Keratinocyte (primary cell): ENCODE measurements at places on chromosomes 16 and 17.

DNA sequence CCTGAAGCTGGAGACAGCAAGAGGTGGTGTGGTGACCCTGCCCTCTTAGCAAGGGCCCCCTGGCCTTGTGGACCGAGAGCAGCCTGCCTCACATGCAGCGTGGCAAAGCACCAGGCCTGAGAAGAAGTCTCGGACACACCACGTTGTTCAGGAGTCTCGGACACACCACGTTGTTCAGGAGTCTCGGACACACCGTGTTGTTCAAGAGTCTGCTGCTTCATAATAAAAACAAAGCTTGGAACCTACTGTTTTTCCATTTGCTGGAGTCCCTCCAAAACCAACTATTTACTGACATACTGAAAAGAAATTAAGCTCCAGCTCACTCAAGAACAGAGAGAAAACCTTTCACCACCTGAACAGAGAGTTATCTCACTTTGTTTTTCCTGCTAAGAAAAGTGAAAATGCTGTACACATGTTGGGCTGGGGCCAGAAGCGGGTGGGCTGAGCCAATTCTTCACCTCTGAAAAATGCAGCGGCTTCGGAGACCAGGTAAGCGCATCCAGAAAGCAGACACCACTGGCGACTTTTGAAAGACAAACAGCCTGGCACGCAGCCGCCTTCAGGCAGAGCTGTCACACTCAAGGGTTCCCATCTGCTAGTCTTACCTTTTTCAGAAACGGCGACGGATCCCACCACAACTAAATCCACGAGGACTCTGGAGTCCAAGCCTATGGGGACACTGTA, 8.9 kb downstream of the MTHFSD start:
- no peaks in the 10 kb centered on the region for H3K27me3 ChIP-seq
- H3K4me1 ChIP-seq: no peaks in the 10 kb centered on the region
- H3K36me3 ChIP-seq: peaks cover 34% of the 10 kb centered on the region

GRCh38 chr16:53099318-53100130, 44.7 kb downstream of the CHD9 start:
- H3K4me1 ChIP-seq: peaks cover 23% of the 10 kb centered on the region
- DNase-seq: peak; percentile 90
- no peaks in the 10 kb centered on the region for H3K27me3 ChIP-seq

DNA sequence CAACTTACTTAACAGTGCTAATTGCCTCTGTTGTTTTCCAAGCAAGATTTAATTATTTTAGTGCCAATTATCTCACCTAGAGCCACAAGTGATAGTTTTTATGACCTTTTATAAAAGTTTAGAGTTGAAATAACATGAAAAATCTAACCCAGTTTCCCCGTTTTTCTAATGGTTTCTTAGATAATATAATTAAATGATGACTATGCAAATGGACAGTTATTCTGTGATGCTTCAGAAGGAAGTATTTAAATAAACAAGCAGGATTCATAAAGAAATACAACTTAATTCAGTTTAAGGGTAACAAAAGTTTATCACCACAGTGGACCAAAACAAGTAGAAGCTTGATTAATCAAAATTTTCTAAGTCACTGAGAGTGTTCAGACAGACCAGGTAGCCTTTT, 721.2 kb upstream of the SOX9 start:
- no peaks in the 10 kb centered on the region for H3K27me3 ChIP-seq
- no peak overlapping the region for H3K4me3 ChIP-seq
- H3K4me1 ChIP-seq: peaks cover 25% of the 10 kb centered on the region
- H3K27ac ChIP-seq: no peak overlapping the region
- no peak for DNase-seq
- no peaks in the 10 kb centered on the region for H3K36me3 ChIP-seq

GRCh38 chr17:81863833-81864768, 3.8 kb upstream of the P4HB start:
- no peak for DNase-seq
- H3K36me3 ChIP-seq: peaks cover 21% of the 10 kb centered on the region
- H3K27me3 ChIP-seq: no peaks in the 10 kb centered on the region
- H3K27ac ChIP-seq: no peak overlapping the region

DNA sequence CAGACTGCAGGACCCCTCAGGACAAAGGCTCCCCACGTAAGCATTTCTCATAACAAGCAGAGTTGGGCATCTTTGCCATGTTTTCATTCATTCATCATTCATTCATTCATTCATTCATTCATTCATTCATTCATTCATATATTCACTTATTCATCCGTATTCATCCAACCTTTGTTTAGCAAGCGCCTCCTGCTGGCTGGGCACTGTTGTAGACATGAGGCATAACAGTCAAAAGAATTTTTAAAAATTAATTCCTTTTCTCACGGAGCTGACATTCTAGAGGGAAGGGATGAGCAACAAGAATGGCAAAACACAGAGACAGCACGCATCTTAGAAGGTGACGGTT, 351.7 kb upstream of the TNRC6C start:
- H3K4me3 ChIP-seq: no peak overlapping the region
- DNase-seq: no peak
- peaks cover 3% of the 10 kb centered on the region for H3K4me1 ChIP-seq
- no peaks in the 10 kb centered on the region for H3K36me3 ChIP-seq

DNA sequence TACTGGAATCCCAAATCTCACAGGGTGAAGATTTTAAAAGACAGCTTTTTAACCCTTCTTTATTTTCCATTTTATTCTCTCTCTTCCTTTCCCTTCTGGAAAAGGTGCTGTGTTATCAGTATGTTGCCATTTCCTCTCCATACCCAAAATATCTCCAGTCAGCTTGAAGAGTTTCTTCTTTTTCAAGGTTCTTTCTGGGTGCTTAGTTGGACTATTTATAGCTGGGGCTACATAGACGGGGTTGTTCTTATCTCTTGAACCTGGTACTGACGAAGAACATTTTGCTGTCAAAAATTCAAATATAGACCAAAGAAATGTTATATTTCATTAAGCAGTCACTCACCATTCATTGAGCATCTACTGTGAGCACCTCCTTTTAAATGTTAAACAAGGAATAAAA, 48.6 kb downstream of the IST1 start:
- no peaks in the 10 kb centered on the region for H3K27me3 ChIP-seq
- no peaks in the 10 kb centered on the region for H3K36me3 ChIP-seq
- H3K27ac ChIP-seq: no peak overlapping the region
- H3K4me1 ChIP-seq: no peaks in the 10 kb centered on the region
- DNase-seq: no peak

DNA sequence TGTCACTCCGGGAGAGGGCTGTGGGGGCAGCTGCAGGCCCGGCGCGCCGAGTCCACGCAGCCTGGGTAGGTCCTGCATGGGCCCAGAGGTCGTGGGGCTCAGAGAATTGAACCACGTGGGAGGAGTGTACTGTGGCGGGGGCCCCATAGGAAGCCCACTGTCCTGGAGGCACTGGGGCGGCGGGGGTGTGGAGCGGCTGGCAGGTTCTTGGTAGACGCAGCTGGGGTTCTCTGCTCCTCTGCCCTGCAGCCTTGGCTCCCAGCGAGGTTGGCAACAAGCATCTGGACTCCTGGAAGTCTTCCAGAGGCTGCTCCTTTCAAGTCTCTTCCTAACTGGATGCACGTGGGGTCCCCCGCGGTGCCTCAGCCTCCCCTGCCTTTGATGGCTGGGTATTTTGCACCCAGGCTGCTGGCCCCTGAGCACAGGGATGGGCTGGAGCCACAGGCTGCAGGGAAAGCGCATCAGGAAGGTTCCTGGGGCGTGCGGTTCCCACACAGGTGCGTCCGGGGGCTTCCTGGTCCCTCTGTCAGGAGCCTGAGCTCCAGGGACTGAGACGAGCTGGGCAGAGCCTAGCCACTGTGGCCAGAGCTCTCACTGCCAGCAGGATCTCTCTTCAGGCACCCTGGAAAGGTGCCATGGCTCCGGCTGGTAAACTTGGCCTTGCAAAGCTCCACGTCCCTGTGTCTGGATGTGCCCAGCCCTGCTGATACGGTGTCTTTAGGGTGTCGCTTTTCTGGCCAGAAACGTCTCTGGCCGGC, 9.3 kb downstream of the KCTD5 start:
- no peak overlapping the region for H3K27ac ChIP-seq
- peaks cover 23% of the 10 kb centered on the region for H3K36me3 ChIP-seq
- H3K27me3 ChIP-seq: no peaks in the 10 kb centered on the region
- no peak for DNase-seq
- H3K4me3 ChIP-seq: no peak overlapping the region

DNA sequence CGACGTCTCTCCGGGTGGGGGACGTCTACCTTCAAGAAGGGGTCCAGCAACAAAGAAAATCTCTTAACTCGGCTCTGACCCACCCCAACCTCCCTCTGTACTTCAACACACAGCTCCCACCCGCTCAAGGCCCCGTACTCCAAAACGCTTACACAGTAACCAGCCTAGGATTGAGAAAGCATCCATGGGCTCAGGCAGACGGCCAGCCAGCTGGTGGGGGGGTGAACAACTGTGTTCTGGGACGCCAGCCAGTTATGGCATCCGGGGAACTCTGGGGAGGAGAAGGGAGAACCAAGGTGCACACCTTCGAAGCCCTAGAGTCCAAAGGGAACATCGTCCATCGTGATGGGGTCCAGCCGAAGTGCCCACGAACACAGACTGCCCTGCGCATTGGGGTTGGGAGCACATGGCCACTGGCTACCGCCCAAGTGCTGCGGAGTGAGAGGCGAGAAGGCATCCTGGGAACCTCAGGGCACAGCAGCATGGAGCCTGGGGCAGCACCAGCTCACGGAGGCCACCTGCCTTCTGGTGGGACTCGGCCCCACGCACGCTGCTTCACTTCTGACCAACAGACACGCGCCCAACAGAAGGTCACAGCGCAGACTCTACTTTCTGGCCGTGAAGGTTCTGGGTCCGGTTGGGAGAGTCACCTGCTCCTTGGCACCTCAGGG, 14.3 kb downstream of the SLC16A3 start:
- H3K27me3 ChIP-seq: no peaks in the 10 kb centered on the region
- no peak for DNase-seq
- H3K36me3 ChIP-seq: peaks cover 42% of the 10 kb centered on the region
- no peak overlapping the region for H3K27ac ChIP-seq
- H3K4me1 ChIP-seq: peaks cover 60% of the 10 kb centered on the region
- no peak overlapping the region for H3K4me3 ChIP-seq

- no peak overlapping the region for H3K4me3 ChIP-seq
- H3K27me3 ChIP-seq: no peaks in the 10 kb centered on the region
- H3K27ac ChIP-seq: no peak overlapping the region
- peaks cover 9% of the 10 kb centered on the region for H3K4me1 ChIP-seq
- DNase-seq: no peak
Measured at GRCh38 chr17:41004397-41004796, 4.5 kb downstream of the KRTAP3-1 start.

DNA sequence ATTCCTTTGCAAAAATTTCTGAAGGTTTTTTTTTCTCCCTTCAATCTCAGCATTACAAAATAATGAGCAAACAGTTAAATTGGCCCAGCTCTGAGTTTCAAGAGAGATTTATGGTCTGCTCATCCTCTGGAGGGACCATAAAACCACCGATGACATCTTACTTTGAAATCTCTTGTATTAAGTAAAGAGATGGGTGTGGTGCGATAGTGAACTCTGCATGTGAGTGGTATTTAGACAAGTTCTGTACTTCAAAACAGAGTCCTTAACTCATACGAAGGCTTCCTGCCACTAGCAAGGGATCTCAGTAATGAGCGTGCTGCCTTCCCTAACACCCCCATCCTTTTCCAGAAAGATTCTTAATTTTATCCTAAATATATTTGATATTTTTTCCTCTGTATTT, 2.1 kb downstream of the FAM20A start:
- no peak overlapping the region for H3K4me3 ChIP-seq
- H3K27me3 ChIP-seq: peaks cover 22% of the 10 kb centered on the region
- H3K27ac ChIP-seq: no peak overlapping the region
- DNase-seq: no peak
- H3K4me1 ChIP-seq: peaks cover 8% of the 10 kb centered on the region

GRCh38 chr17:43709210-43709609, 47.5 kb upstream of the MEOX1 start:
- no peak overlapping the region for H3K27ac ChIP-seq
- H3K4me3 ChIP-seq: no peak overlapping the region
- no peak for DNase-seq
- peaks cover 23% of the 10 kb centered on the region for H3K4me1 ChIP-seq
- no peaks in the 10 kb centered on the region for H3K27me3 ChIP-seq
- no peaks in the 10 kb centered on the region for H3K36me3 ChIP-seq

DNA sequence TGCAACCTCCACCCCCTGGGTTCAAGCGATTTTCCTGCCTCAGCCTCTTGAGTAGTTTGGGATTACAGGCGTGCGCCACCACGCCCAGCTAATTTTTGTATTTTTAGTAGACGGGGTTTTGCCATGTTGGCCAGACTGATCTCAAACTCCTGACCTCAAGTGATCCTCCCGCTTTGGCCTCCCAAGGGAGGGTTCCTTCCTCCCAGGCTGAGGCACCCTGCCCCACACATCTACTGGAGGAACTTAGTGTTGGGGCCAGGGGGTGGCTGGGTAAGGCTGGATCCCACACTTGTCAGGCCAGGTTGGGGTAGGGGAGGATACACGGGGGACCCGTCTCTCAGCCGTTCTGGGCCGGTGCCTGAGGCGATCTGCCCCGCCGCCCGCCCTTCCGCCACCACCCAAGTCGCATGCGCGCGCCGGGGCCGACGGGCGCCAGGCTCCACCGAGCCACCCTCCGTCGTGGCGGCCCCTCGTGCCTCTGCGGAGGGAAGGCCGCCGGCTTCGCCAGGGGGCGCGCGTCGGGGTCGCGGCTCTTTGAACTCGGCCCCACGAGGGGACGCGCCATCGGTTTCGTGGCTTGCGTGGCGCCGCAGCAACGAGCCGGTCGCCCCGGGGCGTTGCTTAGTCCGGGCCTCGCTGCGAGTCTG, 15.9 kb downstream of the GRB7 start:
- H3K27ac ChIP-seq: no peak overlapping the region
- H3K4me3 ChIP-seq: peak overlapping the region; percentile 43

- DNase-seq: no peak
- no peaks in the 10 kb centered on the region for H3K36me3 ChIP-seq
- H3K4me3 ChIP-seq: no peak overlapping the region
- peaks cover 32% of the 10 kb centered on the region for H3K27me3 ChIP-seq
Measured at GRCh38 chr17:83086199-83086880, 6.9 kb downstream of the METRNL start.

GRCh38 chr16:17830651-17831050, 359.9 kb upstream of the XYLT1 start:
- no peak for DNase-seq
- peaks cover 5% of the 10 kb centered on the region for H3K4me1 ChIP-seq
- H3K27me3 ChIP-seq: no peaks in the 10 kb centered on the region
- H3K27ac ChIP-seq: no peak overlapping the region
- no peaks in the 10 kb centered on the region for H3K36me3 ChIP-seq
